NCI-H2081 (cell line): ENCODE measurements at places on chromosomes 12 and 14.

GRCh38 chr14:91154851-91155625, 41.2 kb downstream of the DGLUCY start:
- peak; percentile 89 for DNase-seq

DNA sequence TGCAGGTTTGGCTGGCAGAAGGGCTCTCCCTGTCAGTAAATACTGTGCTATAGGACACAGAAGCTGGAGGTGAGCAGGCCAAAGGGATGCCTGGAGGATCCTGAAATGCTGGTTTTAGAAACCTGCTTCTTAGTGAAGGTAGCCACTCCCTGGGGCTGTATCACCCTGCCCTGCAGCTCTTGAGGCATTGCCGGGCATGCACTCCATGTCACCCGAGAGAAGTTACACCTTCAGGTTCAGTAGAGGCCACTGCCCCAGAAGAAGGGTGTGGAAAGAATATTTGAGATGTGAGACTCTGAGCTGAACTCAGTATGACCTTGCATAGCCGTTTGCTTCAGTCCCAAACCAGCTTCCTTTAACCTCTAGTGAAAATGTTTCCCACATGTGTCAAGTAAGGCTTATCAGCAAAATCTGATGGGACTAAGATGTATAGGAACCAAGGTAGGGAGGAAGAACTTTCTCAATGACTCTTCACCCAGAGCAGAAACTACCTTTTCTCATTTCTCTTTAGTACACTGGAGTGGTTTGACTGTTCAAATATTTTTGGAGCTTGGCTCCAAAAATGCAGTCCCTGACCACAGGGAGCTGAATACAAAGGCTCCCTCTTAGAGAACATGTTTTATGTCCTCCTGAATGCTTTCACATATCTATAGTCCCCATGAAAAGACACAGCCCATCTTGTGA, 164.5 kb upstream of the DYRK2 start:
- no peak for DNase-seq

GRCh38 chr14:72118841-72119240, 186.6 kb downstream of the RGS6 start:
- no peak for DNase-seq

- no peak for DNase-seq
Measured at GRCh38 chr14:61603736-61604135, 91.6 kb upstream of the HIF1A start.

- DNase-seq: no peak
Measured at GRCh38 chr12:130227641-130228040, 65.4 kb downstream of the FZD10 start.

- DNase-seq: no peak
Measured at GRCh38 chr12:105906561-105906960, 232.2 kb downstream of the NUAK1 start.

- DNase-seq: peak; percentile 14
Measured at GRCh38 chr12:127162307-127162706, 1104.7 kb upstream of the TMEM132C start.

- no peak for DNase-seq
Measured at GRCh38 chr14:23172096-23172495, 11.4 kb downstream of the SLC7A8 start.

GRCh38 chr14:34174973-34175372, 224.1 kb upstream of the EGLN3 start:
- peak; percentile 6 for DNase-seq

GRCh38 chr12:60391051-60391450, 795.2 kb downstream of the SLC16A7 start:
- no peak for DNase-seq

GRCh38 chr14:68975667-68976066, 3.4 kb downstream of the ACTN1 start:
- no peak for DNase-seq

DNA sequence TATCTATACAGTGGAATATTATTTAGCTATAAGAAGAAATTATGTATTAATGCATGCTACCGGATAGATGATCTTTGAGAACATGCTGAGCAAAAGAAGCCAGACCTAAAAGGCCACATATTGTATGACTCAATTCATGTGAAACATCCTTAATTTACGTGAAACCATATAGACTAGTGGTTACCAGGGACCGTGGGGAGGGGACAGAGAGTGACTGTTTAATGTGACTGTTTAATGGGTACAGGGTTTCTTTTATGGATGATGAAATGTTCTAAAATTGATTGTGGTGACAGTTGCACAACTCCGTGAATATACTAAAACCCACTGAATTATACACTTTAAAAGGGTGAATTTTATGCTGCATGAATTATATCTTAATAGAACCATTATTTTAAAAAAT, 8.5 kb upstream of the BCL7A start:
- DNase-seq: no peak

DNA sequence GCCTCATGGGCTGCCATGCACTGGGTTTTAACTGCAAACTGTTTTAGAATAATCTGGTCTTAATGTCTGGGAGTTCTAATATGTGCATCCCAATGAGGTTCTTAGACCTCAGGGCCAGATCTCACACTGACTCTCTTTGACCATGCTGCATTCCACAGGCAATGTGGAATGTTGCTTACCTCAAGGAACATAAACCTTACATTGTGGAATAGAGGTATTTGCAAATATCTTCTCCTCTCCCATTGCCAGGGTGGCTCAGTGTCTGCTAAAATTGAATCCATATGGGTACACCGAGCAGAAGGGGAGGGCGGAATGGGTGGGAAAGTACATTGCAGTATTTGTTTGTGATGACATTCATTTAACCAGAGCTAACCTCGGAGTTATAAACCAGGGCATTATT, 78.6 kb downstream of the CHST11 start:
- DNase-seq: no peak

DNA sequence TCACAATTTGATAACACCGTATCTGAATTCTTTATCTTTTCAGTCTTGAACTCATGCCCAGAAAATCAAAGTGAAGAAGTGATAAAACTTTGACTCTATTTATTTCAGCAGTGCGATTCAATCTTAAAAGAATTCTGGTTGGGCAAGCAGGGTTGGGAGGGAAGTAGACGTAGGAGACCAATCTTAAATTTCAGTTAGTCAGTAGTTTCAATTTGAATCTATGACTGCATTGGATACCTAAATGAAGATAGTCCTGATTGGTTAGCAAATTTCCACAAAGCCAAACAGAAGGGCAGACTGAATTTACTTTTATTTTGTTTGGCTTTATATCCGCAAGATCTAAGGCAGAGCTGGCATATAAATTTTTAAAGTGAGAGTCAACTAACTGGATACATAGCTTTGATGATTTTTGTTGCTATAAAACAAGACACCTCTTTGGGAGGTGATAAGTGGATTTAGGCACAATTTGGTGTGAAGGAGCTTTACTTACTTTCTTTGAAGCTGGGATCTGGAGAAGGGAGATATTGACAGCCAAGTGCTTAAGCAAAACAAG, 2.6 kb downstream of the ACSS3 start:
- DNase-seq: no peak

DNA sequence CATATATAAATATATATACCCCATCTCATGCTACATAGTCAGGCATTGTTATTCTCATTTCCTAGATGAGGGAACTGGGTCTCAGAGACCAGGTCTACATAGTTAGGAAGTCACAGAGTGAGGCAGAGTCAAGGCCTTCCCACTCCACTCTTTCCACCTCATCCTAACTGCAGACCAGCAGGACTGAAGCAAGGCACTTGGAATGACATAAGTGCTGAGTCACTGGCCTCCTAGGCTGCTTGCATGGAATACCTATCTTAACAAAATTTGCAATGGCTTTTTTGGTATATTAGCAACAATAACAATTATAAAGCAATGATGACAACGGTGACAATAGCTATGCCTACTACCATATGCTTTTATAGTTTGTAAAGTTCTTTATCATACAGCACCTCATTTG, 5.4 kb upstream of the ANO4 start:
- DNase-seq: no peak

GRCh38 chr14:90571149-90571947, 174.5 kb downstream of the CALM1 start:
- DNase-seq: no peak

- DNase-seq: no peak
Measured at GRCh38 chr14:43896044-43896443, 611.0 kb downstream of the FSCB start.

DNA sequence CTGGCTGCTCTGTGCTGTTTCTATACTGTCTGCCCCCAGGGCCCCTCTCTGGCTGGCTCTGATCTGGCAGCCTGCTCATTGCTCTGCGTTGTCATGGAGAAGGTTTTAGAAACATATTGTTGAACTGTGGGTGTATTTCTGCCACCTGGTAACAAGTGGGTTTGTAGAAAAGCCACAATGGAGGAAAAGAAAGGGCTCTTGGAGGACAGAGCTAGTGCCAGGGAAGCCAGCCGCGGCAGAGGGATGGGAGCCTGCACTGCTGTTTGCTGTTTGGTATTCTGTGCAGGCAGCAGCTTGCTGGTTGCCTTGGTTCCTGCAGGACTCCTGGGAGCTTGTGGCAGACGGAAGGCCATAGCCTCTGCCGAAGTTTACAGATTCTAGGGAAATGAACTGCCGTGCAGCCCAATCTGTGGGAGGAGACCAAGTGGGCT, 15.1 kb downstream of the CCDC177 start:
- peak; percentile 83 for DNase-seq

DNA sequence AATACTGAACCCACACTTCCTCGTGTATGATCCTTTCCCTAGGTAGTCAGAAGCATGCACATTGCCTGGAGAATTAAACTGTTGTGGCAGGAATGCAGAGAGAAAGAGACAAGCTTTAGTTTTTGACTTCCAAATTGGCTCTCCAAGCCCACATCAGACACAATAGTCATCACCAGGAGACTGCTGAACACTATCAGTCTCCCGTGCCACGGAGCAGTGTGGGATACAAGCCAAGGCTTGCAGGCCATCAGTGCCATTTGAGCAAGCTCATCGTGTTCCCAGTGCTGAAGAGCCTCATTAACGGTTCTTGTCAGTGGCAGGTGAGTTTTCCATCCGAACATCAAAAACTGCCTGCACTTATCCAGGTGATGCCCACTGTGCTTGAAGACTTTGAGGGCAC, 410.8 kb downstream of the NAV3 start:
- peak; percentile 58 for DNase-seq

GRCh38 chr14:90518941-90519256, 122.1 kb downstream of the CALM1 start:
- DNase-seq: no peak

DNA sequence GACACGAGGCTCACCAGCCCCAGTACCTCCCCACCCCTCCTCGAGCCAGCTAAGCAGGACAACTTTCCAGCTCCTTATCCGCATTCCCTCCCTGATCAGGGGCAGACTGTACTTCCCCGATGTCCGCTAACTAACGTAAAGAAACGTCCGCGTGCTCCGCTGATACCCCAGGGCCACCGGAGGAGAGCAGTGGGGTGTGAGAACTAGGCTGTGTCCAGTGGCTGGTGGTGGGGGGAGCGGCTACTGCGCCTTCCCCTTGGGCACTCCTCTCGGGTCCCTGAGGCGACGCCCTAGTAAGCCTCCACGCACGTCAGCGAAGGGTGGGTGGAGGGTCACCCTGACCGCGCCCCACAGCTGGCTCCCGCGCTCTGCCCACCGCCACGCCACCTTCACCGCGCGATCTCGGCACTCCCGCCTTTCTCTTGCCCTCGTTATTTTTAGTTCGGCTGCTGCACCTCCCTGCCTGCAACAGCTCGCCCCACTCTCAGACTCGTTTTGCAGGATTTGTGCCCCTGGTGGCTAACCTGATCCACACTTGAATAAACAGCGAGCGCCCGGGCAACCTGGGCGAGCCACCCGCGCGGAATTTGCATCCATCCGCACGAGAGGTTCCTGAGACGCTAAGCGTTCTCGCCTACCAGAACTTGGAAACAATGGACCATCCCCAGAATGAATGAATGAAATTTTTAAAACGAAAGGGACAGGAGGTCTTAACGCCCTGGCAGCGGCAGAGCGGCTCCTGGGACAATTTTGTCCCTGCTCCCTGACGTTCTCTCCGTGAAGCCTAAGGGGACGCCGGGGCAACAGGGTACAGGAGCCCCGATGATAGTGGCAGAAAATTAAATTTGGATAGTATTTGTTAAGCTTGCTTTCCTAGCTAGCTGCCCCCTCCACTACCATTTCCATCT, 6.9 kb upstream of the BMP4 start:
- no peak for DNase-seq

GRCh38 chr12:19867970-19868369, 428.7 kb downstream of the AEBP2 start:
- DNase-seq: no peak

GRCh38 chr12:6819106-6820030, 2.3 kb upstream of the GPR162 start:
- no peak for DNase-seq

DNA sequence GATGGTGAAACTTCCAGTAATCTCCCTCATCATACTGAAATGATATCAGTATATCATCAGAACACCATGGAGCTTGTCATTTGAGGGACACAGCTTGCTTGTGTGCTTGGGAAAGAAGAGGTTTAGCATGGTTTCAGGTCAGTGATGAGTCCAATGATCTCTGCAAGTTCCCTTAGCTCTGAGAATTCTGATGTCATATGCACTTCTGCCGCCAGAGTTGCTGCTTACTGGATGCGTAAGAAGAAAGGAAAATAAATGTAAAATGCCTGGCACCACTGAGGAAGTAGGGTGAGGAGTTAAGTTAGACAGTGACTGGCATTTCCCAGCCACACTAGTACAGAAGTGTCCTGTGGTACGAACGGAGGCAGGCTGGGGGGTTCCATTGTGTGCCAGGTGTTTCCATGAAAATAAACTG, 22.6 kb downstream of the PRKCH start:
- no peak for DNase-seq

- no peak for DNase-seq
Measured at GRCh38 chr12:68614105-68614679, 3.5 kb downstream of the RAP1B start.

GRCh38 chr14:50093496-50093895, 22.9 kb downstream of the VCPKMT start:
- no peak for DNase-seq

DNA sequence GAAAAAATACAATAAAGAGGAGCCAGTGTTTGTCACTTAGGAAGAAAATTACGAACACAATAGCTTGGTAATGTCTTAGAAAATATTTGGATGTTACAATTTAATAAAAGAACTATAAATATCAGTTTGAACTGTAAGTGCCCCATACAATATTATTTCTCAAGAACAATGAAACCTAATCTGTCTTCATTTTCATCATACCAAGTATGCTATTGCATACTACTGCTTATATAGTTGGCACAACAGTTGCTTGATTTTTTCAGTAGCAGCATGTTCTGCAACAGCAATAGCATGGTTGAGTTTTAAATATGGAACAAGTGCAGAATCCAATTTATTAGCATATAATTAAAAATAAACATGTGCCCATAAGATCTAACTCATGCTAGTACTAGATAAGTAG, 564.6 kb downstream of the C12orf50 start:
- DNase-seq: no peak

- DNase-seq: no peak
Measured at GRCh38 chr12:49098703-49099102, 4.1 kb upstream of the DHH start.

GRCh38 chr14:21780429-21781084, 106.9 kb upstream of the OR4E1 start:
- DNase-seq: no peak

DNA sequence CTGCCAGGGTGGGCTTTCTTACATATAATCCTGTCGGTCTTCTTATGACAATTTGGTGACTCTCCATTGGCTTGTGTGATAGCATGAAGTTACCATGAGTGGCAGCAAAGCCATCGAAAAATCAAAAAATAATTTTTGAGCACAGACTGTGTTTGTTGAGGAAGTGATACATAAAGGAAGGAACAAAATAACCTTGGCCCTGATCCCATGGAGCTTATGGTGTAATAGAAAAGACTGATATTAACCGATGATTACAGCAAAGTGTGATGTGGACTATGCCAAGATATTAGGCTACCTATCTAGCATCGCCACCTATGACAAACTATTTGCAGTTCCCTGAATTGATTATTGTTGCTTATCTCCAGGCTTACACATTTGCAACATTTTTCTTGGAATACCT, 383.2 kb downstream of the AEBP2 start:
- no peak for DNase-seq
